ENCODE measurements at places on chromosomes 3 and 15.

DNA sequence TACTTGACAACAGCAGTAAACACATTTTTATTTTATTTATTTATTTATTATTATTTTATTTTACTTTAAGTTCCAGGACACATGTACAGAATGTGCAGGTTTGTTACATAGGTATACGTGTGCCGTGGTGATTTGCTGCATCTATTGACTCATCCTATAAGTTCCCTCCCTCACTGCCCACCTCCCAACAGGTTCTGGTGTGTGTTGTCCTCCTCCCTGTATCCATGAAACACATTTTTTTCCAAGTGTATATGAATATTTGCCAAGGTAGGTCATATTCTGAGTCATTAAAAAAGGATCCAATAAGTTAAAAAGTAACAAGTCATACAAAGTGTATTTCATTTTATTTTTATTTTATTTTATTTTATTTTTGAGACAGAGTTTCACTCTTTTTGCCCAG is 567.3 kb upstream of the KCNMB2 start:
- no peak for DNase-seq
- no peaks in the 10 kb centered on the region for H3K4me1 ChIP-seq
- no peak overlapping the region for H3K27ac ChIP-seq
- H3K36me3 ChIP-seq, result no peaks in the 10 kb centered on the region

DNA sequence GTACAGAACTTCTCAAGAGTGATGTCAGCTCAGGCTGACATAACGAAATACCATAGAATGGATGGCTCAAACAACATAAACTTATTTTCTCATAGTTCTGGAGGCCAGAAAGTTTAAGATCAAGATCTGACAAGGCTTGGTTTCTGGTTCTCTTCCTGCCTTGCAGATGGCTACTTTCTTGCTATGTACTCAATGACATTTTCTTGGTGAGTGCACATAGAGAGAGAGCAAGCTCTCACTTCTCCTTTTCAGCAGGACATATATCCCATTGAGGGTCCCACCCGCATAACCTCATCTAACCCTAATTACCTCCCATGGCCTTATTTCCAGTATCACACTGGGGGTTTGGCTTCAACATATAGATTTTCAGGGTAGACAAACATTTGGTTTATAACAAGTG is 1072.1 kb downstream of the PLOD2 start:
- H3K4me3 ChIP-seq, result no peak overlapping the region
- H3K36me3 ChIP-seq, result no peaks in the 10 kb centered on the region
- DNase-seq, result no peak
- H3K27ac ChIP-seq, result no peak overlapping the region
- H3K4me1 ChIP-seq, result no peaks in the 10 kb centered on the region

GRCh38 chr3:13177641-13178040 is 104.4 kb upstream of the IQSEC1 start:
- H3K36me3 ChIP-seq, result no peaks in the 10 kb centered on the region
- no peak overlapping the region for H3K27ac ChIP-seq
- H3K4me3 ChIP-seq, result no peak overlapping the region
- DNase-seq, result no peak
- no peaks in the 10 kb centered on the region for H3K27me3 ChIP-seq
- no peaks in the 10 kb centered on the region for H3K4me1 ChIP-seq

DNA sequence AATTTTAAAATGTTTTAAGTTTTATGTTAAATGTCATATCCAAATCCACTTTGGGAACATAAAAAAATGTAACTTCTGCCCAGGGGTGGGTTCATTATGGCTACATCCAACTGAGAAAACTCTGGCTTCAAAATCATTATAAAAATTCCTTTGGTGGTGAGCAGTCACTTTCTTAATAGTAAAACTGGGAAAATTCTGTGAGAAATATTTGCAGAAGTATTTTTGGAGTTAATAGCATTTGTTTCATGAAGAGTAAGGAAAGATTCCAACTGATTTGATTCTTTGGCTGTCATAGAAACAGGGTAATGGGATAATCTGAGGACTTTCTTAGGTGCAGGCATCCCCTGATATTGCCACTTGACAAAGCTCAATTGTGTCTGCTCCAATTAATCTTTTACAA is 38.8 kb downstream of the CPA3 start:
- H3K27me3 ChIP-seq, result no peaks in the 10 kb centered on the region
- no peak overlapping the region for H3K27ac ChIP-seq
- H3K4me3 ChIP-seq, result no peak overlapping the region
- no peaks in the 10 kb centered on the region for H3K4me1 ChIP-seq

DNA sequence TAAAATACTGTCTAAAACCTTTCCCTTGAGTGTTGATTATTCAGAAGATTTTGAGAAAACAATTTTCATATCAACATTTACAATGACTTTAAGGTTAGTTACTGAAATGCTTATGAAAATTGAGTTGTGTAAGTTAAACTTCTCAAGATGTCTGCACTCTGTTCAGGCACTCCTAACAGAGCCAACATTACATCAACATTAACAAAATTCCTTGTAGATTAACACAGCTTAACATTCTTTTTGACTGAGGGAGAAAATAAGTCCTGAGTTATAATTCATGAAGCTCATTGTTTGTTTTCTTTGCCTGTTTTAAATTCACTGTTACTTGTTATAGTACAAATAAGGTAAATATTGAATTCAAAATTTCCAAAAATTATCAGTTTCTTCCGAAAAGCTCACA is 9.0 kb downstream of the ACKR4 start:
- H3K36me3 ChIP-seq, result peaks cover 3% of the 10 kb centered on the region
- no peak overlapping the region for H3K27ac ChIP-seq
- no peaks in the 10 kb centered on the region for H3K27me3 ChIP-seq
- no peaks in the 10 kb centered on the region for H3K4me1 ChIP-seq
- no peak overlapping the region for H3K4me3 ChIP-seq

DNA sequence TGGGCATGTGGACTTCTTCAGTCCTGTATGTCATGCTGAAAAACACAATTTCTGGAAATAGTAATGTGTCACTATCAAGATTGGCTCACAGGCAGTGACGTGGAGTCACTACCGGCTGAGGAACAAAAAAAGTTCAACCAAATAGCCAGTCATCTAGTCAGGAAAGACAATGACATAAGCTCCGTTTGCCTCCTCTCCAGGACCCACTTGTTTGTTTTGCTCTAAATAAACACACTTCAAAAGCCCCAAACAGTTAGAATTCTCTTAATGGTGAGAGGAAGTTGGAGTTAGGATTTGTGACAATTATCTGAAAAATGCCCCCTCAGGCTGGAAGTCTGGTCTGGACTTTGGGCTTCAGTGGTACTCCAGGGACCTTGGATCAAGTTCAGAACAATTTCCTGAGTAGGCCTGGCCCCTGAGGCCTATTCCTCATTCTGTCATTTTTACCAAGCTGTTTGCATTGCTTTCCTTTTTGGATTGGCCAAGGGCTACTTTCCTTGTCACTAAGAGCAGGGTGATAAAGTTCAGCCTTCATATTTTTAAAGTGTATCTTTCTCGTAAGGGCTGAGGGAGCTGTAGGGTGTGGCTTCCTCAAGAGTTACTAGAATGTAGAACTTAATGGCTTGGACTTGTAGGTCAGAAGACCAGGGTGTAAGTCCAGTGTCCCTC is 98.9 kb downstream of the EOMES start:
- H3K36me3 ChIP-seq, result no peaks in the 10 kb centered on the region
- H3K4me1 ChIP-seq, result peaks cover 24% of the 10 kb centered on the region
- H3K27ac ChIP-seq, result no peak overlapping the region
- H3K4me3 ChIP-seq, result no peak overlapping the region
- no peaks in the 10 kb centered on the region for H3K27me3 ChIP-seq

DNA sequence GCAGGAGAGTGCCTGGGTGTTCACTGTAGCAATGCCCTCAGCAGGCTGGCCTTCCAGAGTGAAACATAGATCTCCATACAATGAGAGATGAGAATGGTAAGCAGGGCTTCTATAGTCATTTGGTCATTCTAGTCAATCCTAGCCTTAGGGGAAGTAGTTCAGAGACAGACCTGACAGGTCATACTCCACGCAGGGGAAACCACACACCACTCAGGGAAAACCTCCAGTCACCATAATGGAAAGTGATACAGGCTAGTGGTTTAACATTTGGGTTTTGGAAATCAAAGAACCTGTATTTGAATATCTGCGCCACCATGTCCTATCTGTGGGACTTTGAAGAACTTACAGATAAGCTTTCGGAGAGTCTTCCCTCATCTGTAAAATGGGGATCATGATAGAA is 425.7 kb upstream of the PPP2R3A start:
- no peak overlapping the region for H3K4me3 ChIP-seq
- DNase-seq, result no peak
- no peaks in the 10 kb centered on the region for H3K27me3 ChIP-seq
- H3K36me3 ChIP-seq, result no peaks in the 10 kb centered on the region
- no peaks in the 10 kb centered on the region for H3K4me1 ChIP-seq

DNA sequence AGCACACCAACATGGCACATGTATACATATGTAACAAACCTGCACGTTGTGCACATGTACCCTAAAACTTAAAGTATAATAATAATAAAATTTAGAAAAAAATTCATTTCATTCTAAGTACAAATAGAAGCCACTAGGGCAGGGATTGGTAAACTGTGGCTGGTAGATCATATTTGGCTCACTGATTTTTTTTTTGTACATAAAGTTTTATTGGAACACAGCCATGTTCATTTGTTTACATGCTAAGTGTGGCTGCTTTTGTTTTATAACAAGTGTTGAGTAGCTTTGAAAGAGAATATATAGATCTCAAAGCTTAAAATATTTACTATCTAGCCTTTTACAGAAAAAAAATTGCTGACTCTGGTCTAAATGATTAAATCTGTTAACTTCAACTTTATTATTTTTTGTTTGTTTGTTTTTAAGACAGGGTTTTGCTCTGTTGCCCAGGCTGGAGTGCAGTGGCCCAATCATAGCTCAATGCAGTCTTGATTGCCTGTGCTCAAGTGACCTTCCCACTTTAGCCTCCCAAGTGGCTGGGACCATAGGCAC is 32.8 kb downstream of the SLC30A4 start:
- H3K4me1 ChIP-seq, result no peaks in the 10 kb centered on the region
- H3K27ac ChIP-seq, result no peak overlapping the region
- no peaks in the 10 kb centered on the region for H3K36me3 ChIP-seq

DNA sequence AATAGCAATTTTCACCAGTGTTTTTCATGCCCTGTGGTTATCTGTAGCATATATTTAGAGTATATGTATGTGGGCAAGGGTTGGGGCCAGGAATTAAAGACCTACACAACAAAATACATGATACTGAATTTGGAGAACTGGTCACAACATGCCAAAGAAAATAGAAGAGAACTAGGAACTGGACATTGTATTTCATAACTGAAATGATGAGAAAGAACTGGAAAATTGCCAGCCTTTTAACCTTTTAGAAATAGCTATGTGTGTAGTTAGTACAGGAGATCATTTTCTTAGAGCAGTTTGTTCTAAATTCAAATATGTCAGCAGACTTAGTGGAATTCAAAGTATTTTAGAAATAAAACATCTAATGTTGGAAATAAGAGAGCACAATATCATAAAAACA is 227.1 kb upstream of the CGNL1 start:
- H3K27ac ChIP-seq, result no peak overlapping the region
- no peaks in the 10 kb centered on the region for H3K27me3 ChIP-seq
- peaks cover 4% of the 10 kb centered on the region for H3K4me1 ChIP-seq
- DNase-seq, result no peak

- H3K27me3 ChIP-seq, result peaks cover 16% of the 10 kb centered on the region
- no peak within 1 kb of the TSS for H3K4me3 ChIP-seq
- H3K4me1 ChIP-seq, result no peaks in the 10 kb centered on the region
- H3K27ac ChIP-seq, result no peak within 1 kb of the TSS
- no peaks in the 10 kb centered on the region for H3K36me3 ChIP-seq
Measured at GRCh38 chr15:26866298-26867199, at the start of gene GABRA5. Gene GABRA5 (plus strand): TSS chr15:26867062. CDS start chr15:26869249, 2,187 bp downstream.
